Left cardiac atrium (tissue), 4 donors: ENCODE measurements at places on chromosomes 11 and 22. TPM values are rescaled to one million over a fixed set of nuclear protein-coding genes. Genes with fewer than 3 reads are reported as not detected.

The TTC28 gene
- 15.0 TPM for total RNA-seq

GRCh38 chr11:113497066-113497910, 22.1 kb upstream of the DRD2 start:
- no peak for DNase-seq

GRCh38 chr11:102552447-102553194, 22.1 kb upstream of the MMP7 start:
- no peak for DNase-seq

DNA sequence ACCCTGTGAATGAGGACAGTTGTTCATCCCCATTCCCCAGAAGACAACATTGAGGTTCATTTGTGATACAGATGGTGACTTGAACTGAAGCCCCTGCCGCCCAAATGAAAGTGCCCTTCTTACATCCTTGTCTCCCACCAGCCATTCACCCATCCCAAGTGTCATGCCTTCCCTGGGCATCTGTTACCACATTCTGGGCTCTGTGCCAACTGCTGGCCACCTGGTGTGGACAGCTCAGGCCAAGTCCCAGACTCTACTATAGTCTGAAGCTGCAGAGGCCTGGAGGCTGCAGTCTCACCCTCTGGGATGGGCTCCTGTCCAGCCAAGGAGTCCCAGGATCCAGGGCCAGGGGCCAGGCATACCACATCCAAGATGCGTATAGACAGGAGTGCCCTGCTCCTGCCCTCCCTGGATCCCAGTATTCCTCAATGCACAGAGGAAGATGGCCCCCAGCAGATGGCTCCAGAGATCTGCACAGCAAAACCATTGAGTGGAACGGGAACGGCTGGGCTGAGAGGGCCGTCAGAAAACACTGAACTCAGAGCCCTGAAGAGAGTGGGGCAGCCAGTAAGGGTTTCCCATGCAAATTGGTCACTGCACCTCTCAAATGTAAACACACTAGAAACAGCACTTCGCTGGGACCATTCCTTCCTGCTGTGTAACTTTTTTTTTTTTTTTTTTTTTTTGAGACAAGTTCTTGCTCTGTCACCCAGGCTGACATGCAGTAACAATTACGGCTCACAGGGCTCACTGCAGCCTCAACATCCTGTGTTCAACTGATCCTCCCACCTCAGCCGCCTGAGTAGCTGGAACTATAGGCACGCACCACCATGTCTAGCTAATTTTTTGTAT, 22.8 kb downstream of the ARRB1 start:
- peak; percentile 72 for DNase-seq

DNA sequence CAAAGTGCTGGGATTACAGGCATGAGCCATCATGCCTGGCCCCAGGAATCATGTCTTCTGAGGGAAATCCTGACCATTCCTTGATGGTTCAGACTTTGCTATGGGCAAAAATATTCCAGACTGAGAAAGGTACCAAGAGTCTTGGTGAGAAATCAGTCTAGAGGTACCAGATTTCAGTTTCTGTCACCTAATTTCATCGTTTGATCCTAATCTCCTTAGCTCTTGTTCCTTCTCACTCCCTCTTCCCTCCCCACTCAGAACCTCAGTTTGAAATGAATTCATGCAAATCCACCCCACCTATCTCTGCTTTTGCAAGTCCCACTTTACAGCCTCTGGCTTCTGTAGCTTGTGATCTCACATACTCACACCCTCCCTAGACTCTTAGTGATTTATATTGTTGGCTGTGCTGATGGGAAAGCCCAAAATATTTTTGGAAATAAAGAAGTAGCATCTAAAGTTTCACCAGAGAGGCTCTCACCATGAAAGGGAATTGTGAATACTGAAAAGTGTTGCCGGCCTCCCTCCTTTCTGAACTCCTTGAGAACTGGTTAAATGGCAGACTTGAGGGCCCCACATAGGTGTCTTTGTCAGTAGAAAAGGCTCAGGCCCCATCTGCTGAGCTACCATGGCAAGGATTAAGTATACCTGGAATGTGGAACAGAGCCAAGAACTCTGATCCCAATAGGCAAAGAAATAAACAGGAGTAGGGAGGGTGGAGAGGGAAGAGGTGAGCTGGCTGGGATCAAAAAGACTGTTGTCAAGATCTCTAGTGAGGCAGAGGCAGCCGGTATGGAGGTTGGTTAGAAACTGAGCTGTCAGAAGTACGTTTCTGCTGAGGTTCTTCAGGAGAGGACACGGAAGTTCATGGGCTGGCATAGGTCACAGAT, 190.5 kb upstream of the MTMR2 start:
- no peak for DNase-seq

GRCh38 chr11:84648471-84648870, 978.7 kb downstream of the DLG2 start:
- DNase-seq: no peak

- no peak for DNase-seq
Measured at GRCh38 chr11:79046366-79046765, 394.5 kb downstream of the TENM4 start.

The DEUP1 gene
- total RNA-seq: not detected

The OR51B2 gene
- total RNA-seq: not detected
